ENCODE measurements at places on chromosomes 4 and X.
A peak's percentile ranks its signal among the peaks of the same experiment; 100 is the strongest.

DNA sequence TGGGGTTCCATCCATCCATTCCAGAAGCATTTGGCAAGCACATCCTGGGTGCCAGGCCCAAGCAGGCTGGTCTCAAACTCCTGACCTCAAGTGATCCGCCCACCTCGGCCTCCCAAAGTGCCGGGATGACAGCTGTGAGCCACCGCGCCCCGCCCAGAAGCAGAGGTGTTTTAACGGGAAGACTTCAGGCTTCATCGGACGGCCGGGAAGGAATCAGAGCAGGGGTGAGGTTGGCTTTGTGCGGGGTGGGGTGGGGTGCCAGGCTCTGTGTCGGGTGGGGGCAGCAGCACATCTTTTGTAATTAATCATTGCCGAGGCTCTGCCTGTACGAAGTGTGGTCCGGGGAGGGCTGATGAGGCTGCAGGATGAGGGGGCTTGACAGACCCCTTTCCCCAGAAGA, 5.1 kb upstream of the SLC25A6 start:
- DNase-seq: no peak

GRCh38 chr4:150680651-150681050, 98.7 kb downstream of the MAB21L2 start:
- DNase-seq: no peak

DNA sequence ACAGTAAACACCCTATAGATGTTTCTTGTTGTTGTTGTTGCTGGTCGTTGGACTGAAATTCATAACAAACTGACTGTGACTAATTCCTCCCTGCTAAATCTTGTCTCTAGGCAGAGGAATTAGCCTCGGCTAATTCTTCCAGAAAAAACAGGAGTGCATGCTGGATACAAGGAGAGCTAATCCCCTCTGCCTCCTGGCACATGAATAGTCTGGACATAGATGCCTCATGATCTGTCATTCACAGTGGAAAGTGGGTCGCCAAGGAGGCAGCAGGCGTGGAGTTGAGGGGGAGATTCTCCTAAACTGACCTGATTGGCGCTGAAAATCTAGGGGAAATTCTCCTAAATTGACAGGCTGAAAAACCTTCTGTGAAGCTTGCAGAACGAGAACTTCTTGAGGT, 220.1 kb downstream of the DCTD start:
- no peak for DNase-seq

GRCh38 chr4:82528074-82528473, 33.7 kb downstream of the TMEM150C start:
- DNase-seq: no peak

DNA sequence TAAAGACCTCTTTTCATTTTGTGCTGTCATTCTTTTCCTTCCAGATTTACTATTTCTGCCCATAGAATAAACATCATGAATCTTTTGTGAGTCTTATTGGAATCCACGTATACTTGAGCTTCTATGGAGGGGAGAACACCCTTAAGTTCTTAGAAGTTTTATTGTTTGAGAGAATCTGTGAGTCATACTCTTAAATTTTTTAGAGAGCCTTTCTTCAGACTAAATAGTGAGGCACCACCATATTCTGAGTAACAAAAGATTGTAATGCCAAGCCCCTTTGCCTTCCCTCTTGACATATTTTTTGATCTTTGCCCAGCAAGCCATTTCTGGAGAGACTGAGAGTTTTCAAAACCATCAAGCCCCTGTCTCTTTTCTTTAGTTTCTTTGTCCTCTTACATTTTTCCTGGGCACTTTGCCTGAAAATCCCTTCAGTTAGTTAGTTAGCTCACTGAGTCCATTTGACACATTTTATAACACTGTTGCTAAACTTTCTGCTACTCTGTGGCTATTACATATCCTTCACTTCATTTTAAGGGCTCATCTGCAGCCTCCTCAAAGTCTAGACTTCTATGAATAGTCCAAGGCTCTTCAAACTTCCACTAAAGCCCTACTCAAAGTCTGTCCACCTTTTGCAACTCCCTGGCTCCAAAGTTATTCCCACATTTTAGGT, 65.3 kb upstream of the NDUFC1 start:
- DNase-seq: peak; percentile 39

DNA sequence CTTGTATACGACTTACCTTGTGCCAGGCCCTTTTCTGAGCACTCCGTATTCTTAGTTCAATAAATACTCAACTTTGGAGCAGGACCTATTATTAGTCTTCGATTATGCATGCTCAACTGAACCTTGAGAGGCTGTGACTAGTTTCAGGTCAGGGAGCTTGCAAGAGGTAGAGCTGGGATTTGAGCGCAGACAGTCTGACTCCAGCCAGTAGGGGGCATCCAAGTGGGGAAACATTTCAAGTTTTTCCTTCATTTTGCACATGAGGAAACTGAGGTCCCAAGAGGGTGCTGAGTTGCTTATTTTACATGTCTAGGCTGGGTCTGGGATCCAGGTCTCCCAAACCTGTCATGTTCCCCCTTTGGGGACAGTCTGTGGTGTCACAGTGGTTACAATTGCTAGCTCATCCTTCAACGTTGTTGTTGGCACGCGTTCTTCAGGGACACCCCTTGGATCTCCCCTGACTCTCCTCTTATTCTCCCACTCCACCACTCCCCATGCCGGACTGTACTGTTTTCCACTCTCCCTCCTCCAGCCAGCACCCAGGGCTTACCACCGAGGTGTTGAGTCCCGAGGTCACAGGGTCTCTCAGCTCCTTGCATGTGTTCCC, 6.7 kb upstream of the PRICKLE3 start:
- DNase-seq: peak; percentile 46

- DNase-seq: no peak
Observed at GRCh38 chr4:4362991-4363697, 23.8 kb upstream of the NSG1 start.

DNA sequence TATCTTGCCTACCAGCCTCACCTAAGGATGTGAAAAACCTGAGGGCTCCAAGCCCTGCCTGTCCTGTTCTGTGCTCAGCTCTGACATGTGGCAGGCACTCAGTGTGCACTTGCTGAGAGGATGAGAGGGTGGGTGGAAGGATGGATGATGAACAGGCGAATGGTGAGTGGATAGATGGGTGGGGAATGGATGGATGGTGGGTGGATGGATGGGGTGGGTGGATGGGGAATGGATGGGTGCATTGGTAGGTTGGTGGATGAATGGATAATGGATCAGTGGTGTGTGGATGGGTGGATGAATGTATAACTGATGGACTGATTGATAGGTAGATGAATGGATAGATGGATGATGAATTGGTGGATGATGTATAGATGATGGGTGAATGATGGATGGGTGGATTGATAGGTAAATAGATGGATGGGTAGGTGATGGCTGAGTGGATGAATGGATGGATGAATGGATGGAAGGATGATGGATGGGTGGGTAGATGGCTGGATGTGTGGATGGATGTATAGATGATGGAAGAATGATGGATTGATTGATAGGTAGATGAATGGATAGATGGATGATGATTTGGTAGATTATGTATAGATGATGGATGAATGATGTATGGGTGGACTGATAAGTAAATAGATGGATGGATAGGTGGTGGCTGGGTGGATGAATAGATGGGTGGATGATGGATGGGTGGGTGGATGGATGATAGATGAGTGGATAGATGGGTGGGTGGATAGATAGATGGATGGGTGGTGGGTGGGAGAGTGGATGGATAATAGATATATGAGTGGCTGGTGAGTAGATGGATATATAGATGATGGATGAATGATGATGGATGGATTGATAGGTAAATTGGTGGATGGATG, 69.3 kb upstream of the NKX1-1 start:
- DNase-seq: no peak

DNA sequence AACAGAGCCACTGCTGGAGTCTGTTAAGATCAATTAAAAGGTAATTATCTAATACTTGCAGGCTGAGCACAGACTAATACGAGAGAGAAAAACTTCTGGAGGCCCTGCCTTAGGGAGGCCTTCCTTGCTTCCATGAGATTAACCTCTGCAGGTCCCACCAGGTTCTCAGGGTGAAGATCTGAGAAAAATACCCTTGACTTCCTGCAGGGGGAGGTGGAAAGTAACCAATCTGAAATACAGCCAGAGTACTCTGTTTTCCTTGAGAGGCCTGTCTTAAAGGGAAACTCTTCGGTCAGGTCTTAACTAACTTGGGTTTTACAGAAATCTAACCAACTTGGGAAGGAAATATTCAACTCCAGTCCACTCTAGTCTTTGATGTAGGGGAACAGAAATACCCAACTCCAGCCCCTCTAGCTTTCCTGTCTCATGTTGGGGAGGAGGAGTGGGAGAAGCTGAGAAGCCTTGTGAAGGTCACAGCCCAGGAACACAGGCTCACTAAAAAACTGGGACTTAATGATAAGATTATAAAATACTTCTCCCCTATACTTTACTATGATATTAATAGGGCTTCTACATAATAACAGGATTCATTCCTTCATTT, 77.1 kb downstream of the TBCK start:
- DNase-seq: peak; percentile 57

- no peak for DNase-seq
Observed at GRCh38 chr4:147039976-147040575, 94.4 kb upstream of the TTC29 start.

DNA sequence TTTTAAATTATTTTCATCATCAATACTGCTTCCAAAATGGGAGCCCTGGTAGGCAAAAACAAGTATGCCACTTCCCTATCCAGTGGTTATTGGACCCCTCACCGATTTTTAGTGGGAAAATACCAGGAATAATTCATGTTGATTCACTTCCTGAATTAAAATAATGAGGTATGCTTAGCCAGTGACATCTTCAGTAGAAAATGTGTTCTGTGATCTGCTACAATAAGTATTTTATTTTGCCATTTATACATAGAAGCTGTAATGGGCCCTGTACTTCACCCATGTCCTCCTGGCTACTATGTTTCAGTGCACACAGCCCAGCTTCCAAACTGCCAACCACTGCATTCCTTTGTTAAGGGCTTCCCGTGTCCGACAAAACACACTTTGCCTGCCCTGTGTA, 41.0 kb upstream of the KLHL34 start:
- peak; percentile 39 for DNase-seq

DNA sequence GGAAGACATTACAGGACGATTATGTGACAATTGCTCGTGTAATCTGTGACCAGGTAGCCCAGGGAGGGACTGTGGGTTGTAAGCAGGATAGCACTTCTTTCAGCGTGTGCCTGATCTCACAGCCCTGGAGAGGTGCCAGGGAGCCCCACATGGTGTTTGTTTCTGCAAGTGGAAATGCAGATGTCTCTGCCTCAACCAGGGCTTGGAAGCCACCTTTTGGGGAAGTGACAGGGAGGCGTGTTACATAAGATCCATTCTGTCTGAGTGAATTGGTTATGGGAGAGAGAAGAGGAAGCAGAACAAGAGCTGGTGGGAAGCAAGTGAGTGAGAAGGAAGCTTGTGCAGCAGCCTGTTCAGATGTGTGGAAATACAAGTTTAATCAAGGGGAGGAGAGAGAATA, 104.5 kb upstream of the GATB start:
- DNase-seq: no peak

- DNase-seq: no peak
Observed at GRCh38 chr4:15341733-15342300, 86.0 kb upstream of the C1QTNF7 start.

GRCh38 chr4:38109896-38110295, 149.7 kb downstream of the PTTG2 start:
- no peak for DNase-seq

DNA sequence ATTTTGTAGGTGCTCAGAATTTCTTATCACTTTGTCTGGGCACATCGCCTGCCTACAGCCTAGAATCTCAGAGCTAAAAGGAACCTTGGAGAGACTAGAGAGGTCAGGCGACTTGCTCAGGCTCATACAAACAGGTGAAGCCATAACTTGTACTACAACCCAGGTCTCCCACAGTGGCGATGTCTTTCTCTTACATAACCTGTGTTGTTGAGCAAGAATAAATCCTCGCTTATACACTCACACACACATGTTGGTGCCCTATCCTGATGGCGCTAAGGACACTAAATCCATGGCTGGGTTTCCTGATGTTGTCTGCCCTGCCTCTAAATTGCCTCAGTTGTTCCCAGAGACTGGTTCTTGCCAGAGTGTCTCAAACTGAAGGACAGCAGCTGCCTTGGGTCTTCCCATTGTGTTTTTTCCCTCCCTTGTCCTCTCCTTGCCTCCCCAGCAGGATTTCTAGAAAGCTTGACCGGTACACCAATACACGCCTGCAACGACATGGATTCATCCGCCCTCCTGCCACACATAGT, 1.6 kb downstream of the TSC22D3 start:
- no peak for DNase-seq

DNA sequence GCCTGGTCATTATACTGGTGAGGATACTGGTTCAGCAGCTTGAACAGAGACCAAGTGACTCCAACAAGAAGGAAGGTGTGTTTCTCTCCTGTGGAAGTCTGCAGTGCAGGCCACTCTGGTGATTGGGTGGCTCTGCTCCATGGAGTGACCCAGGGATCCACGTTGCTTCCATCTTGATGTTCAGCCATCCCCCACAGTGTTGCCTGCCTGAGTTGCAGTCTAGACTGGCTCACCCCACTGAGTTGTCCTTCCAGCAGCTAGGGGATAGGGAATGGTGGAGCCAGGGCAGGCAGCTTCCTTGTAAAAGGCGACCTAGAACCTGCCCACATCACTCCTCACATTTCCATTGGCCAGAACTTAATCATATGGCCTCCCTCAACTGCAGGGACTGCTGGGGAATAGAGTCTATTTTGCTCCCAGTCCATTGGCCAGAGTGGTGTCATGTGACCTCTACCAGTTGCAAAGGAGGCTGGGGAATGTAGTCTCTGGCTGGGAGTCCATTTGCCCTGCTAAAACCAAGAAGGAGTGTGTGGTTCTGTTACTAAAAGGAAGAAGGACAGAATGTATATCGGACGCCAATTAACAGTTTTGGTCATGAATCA, 8.0 kb downstream of the MAN2B2 start:
- peak; percentile 47 for DNase-seq

GRCh38 chr4:37745946-37746345, 59.8 kb upstream of the RELL1 start:
- no peak for DNase-seq

- DNase-seq: no peak
Observed at GRCh38 chrX:39450234-39450977, 647.4 kb downstream of the BCOR start.

DNA sequence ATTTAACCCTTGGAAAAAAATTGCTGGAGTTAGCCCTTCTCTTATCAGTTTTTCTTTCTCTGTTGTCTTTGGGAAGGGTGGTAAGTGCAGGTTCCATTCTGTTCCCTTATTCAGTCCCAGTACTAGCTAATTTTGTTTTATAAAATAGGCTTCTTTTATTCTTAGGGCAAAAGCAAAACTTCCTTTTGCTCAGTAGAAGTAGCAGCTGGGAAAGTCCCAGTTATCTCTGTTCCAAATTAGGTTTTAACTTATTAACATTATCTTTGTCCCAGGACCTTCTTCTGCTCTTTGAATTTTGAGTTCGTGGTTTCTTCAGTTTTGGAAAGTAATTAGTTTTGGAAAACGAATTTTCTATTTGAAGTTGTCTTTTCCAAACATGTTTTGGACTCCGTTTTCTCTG, 61.1 kb downstream of the BANK1 start:
- DNase-seq: no peak

GRCh38 chrX:151762802-151763201, 28.3 kb downstream of the CNGA2 start:
- no peak for DNase-seq

GRCh38 chr4:153787061-153787560, 1.8 kb downstream of the SFRP2 start:
- no peak for DNase-seq
